ENCODE measurements at places on chromosomes 4 and X. TPM values are rescaled to one million over a fixed set of nuclear protein-coding genes. Genes with fewer than 3 reads are reported as not detected.

GRCh38 chrX:9376111-9376510 is 88.7 kb upstream of the TBL1X start:
- no peak overlapping the region for H3K4me3 ChIP-seq
- no peak for DNase-seq
- H3K27ac ChIP-seq: no peak overlapping the region
- no peaks in the 10 kb centered on the region for H3K27me3 ChIP-seq
- H3K4me1 ChIP-seq: no peaks in the 10 kb centered on the region

- no peak overlapping the region for H3K27ac ChIP-seq
- H3K4me1 ChIP-seq: no peaks in the 10 kb centered on the region
- H3K4me3 ChIP-seq: no peak overlapping the region
- no peaks in the 10 kb centered on the region for H3K36me3 ChIP-seq
- no peaks in the 10 kb centered on the region for H3K27me3 ChIP-seq
Observed at GRCh38 chr4:158371158-158371557, 150.5 kb upstream of the RXFP1 start.

GRCh38 chr4:155473420-155474095 is 96.8 kb upstream of the MAP9 start:
- no peak for DNase-seq
- H3K4me3 ChIP-seq: no peak overlapping the region
- no peaks in the 10 kb centered on the region for H3K36me3 ChIP-seq
- peaks cover 1% of the 10 kb centered on the region for H3K27me3 ChIP-seq

- no peak overlapping the region for H3K27ac ChIP-seq
- no peak for DNase-seq
- no peaks in the 10 kb centered on the region for H3K36me3 ChIP-seq
- no peaks in the 10 kb centered on the region for H3K27me3 ChIP-seq
Observed at GRCh38 chrX:148541584-148541940, 41.1 kb downstream of the AFF2 start.

- H3K36me3 ChIP-seq: no peaks in the 10 kb centered on the region
- DNase-seq: no peak
- H3K4me3 ChIP-seq: no peak overlapping the region
- H3K27ac ChIP-seq: no peak overlapping the region
Observed at GRCh38 chr4:24650849-24651640, 66.7 kb upstream of the DHX15 start.

DNA sequence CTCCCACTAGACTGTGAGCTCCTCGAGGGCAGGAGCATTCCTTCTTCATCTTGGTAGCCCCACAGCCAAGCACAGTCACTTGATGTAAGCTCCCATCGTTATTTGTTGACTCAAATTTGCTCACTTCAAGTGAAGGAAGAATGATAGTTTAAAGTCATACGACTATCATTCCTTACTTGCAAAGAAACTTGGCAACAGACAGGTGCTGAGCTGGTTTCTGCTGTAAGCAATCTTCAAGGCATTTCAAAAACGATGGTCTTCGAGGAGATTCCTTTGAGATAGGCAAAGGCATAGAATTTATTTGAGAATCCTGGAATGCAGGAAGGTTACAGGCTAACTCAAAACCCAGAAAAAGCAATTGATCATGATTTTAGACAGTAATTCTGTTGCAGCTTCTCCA is 64.8 kb downstream of the QDPR start:
- H3K4me1 ChIP-seq: no peaks in the 10 kb centered on the region
- no peaks in the 10 kb centered on the region for H3K27me3 ChIP-seq
- no peaks in the 10 kb centered on the region for H3K36me3 ChIP-seq
- no peak overlapping the region for H3K27ac ChIP-seq
- DNase-seq: no peak

- no peak overlapping the region for H3K4me3 ChIP-seq
- no peak for DNase-seq
- peaks cover 77% of the 10 kb centered on the region for H3K4me1 ChIP-seq
- H3K27ac ChIP-seq: no peak overlapping the region
- H3K27me3 ChIP-seq: no peaks in the 10 kb centered on the region
Observed at GRCh38 chr4:184439856-184440594, 34.3 kb downstream of the IRF2 start.

DNA sequence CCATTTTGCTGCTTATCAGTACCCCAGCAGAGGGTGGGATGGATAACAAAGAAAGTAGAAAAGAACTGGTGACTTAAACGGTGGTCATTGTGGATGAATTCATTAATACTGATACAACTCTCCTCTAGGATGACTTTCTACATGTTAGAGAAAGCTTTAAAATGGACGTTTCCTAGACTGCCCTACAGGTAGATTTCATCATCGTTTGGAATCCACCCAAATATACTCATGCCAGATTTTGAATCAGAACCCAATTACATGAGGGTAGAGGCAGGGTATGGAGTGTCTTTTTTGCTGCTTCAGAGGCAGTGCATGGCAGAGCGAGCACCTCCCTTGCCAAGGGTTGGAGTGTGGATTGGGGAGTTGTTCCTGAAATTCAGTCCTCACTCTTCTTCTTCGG is 13.3 kb upstream of the ANTXR2 start:
- H3K4me1 ChIP-seq: no peaks in the 10 kb centered on the region

GRCh38 chrX:40727581-40728252 is 7.6 kb downstream of the MED14 start:
- no peaks in the 10 kb centered on the region for H3K27me3 ChIP-seq
- no peak for DNase-seq
- H3K36me3 ChIP-seq: peaks cover 22% of the 10 kb centered on the region
- H3K4me1 ChIP-seq: peaks cover 54% of the 10 kb centered on the region

CXCL3 gene
- total RNA-seq: not detected

PTPN13 gene
- 2.7 TPM for total RNA-seq

SMARCA1 gene
- 0.10 TPM for total RNA-seq

VMA21 gene
- total RNA-seq: 43.6 TPM
